Left renal cortex interstitium (tissue), 4 donors: ENCODE measurements at places on chromosomes 3 and 15. TPM values are rescaled to one million over a fixed set of nuclear protein-coding genes. Genes with fewer than 3 reads are reported as not detected.

GRCh38 chr3:111566844-111567243 is 24.8 kb downstream of the CD96 start:
- DNase-seq = no peak

ZNF860 gene
- polyA plus RNA-seq = 3.3 TPM

GRCh38 chr15:76875911-76876310 is 29.2 kb downstream of the SCAPER start:
- DNase-seq = no peak

GRCh38 chr3:112786002-112786590 is 60.6 kb downstream of the CD200R1L start:
- no peak for DNase-seq

SH2D7 gene
- 0.81 TPM for polyA plus RNA-seq

DNA sequence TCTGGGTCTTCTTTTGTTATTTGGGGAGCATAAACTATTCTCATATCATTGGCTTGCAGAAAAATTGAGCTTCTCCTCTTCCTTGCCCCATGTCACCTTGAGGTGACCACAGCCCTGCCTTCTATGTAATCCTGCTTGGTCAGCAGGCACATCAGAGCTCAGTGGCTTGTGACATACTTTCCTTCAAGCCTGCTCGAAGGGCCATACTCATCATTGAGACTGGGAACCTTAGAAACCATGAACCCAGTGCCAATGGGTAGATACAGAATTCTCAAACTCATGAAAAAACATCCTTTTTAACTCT is 3.7 kb upstream of the CCR2 start:
- no peak for DNase-seq

GRCh38 chr15:76059320-76060117 is at the start of gene TMEM266:
Gene TMEM266 (plus strand): TSS chr15:76059985. CDS start chr15:76134264, 74,279 bp downstream.
- DNase-seq = no peak

GRCh38 chr3:188944108-188944507 is 227.7 kb upstream of the TPRG1 start:
- no peak for DNase-seq
